Stimulated activated CD8-positive, alpha-beta memory T cell treated with anti-CD3 and anti-CD28 coated beads, Interleukin-4, amount 100 ng/mL, for 4 hours (primary cell): ENCODE measurements at places on chromosomes 5 and 9.

GRCh38 chr9:1383899-1384455 is 333.8 kb downstream of the DMRT2 start:
- no peak for DNase-seq

- no peak for DNase-seq
Measured at GRCh38 chr9:108191065-108191464, 664.7 kb downstream of the ACTL7B start.

GRCh38 chr9:19184144-19184917 is 46.2 kb upstream of the DENND4C start:
- peak; percentile 55 for DNase-seq

GRCh38 chr5:149635394-149635793 is 54.1 kb downstream of the ARHGEF37 start:
- DNase-seq = no peak

DNA sequence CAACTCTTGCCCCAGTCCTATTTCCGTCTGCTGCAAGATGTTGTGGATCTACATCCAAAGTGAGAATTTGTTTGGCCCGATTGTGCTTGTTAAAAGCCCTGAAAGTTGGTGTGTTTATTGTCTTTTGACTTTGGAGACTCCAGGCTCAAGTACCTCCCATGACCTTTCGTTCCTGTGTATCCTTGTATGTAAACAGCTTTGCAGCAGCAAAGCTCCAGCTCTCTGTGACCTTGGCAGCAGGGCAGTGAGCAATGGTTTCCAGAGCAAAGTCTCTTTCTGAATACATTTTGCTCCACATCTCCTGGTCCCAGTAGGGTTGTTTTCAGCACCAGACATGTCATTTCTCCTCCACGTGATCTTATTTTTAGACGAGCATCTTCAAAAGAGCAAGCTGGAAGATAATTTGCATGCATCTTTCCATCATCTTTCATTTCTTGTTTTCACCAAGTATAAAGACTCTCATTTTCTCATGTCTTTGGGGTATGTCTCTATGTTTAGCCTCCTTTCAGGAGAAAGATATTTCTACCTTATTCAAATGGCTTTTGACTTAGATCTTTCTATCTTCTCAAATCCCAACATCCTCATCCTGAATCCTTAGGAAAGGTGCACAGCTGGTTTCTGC is 68.1 kb upstream of the ERCC6L2 start:
- no peak for DNase-seq

DNA sequence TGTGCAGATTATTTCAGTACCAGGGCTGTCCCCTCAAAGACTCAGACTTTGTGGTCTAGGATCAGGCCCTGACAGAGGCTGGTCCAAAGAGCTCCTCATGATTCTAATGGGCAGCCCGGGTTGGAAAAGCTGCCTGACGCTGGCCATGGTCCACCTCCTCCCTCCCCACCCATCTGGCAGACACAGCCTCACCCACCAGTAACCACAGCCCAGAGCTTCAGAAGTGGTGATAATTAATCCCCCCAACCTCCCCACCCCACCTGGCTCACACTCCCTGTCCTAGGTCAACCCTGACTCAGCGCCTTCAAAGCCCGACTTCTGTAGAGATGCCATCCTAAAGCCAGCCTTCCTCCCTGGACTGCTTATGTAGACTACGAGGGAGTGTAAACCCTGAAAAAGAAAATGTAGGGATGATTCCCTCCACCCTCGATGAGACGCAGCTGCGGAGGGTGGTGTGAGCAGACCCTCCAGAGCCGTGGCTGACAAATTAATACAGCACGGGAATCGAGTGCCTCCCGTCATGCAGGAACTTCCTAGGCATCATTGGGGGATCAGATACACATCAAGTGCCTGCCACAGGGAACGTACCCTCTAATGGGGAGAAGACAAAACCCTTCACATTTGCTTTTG is 7.0 kb downstream of the UBE2QL1 start:
- no peak for DNase-seq

DNA sequence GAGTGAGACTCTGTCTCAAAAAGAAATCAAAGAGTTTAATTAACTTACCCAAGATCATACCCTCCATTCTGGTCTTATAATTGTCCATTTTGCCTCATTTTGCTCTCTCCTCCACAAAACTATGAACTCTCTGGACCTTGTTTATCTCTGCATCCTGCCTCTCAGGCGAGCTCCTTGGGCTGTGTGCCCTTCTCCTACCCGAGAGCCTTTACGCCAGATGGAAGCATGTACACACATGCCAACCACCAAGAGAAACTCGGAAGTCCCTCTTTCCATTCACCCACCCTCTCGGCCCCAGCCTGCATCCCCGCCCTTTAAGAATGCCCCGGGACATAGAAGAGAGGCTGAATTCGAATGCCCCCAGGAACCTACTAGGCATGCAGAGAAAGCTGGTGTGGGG is 25.9 kb downstream of the CPLX2 start:
- DNase-seq = no peak

DNA sequence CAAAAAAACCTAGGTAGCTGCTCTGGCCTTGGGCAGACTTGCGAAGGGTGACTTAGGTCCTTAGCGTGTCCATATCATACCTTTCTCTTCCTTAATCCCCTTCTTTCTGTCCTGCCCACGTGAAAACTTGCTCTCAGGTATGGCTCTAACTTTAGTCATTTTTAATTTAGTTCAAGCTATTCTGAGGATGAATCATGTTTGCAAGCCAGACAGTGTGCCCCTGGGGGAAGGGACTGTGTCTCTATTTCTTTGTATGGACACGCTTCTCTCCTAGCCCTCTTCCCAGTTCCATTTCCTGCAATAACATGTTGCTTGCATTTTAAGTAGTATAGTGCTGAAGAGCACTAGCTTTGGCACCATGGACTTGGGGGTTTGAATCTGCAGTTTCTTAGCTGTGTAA is 120.6 kb downstream of the PTTG1 start:
- DNase-seq = no peak

- DNase-seq = no peak
Measured at GRCh38 chr5:55410845-55411244, 103.1 kb downstream of the MTREX start.

- DNase-seq = no peak
Measured at GRCh38 chr5:16018970-16019369, 160.6 kb downstream of the MARCHF11 start.

DNA sequence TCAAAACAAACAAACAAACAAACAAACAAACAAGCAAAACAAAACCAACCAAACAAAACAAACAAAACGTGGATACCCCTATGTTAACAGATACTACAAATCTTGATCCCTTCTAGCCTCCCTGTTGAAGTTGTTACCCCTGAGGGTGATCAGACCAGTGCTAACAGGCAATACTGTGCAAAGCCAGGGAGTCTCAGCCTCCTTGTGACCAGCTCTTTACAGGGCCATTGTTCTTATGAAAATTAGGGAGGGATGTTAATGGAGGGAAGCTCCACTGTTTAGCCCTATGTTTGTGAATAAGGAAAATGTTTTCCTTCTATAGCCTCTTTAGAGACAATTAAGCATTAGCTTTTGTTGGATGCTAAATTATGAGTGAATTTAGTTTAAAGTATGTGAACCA is 1072.1 kb upstream of the WWC1 start:
- DNase-seq = no peak

- no peak for DNase-seq
Measured at GRCh38 chr5:75148051-75148450, 88.6 kb downstream of the ANKRD31 start.

GRCh38 chr5:1008451-1009358 is at the start of gene NKD2:
Gene NKD2, plus strand, starts transcription at chr5:1008802. Its CDS starts 256 bp downstream, at chr5:1009058.
- no peak for DNase-seq

- DNase-seq = no peak
Measured at GRCh38 chr5:122073864-122074263, 4.2 kb downstream of the LOX start.

DNA sequence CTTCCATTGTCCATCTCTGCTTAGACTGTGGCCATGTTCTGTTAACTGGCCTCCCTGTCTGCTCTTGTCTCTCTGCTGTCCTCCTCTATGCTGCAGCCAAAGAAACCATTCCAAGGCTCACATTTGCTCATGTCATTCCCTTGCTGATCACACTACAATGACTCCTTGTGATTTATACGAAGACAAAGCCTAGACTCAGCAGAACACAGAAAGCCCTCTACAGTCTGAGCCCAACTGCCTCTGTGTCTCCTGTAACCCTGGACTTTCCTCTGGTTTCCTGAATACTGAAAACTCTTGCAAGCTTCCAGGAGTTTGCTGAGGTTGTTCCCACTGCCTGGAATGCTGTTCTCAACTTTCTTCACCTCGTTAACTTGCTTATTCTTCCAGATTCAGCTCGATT is 191.8 kb downstream of the TMEM38B start:
- no peak for DNase-seq

DNA sequence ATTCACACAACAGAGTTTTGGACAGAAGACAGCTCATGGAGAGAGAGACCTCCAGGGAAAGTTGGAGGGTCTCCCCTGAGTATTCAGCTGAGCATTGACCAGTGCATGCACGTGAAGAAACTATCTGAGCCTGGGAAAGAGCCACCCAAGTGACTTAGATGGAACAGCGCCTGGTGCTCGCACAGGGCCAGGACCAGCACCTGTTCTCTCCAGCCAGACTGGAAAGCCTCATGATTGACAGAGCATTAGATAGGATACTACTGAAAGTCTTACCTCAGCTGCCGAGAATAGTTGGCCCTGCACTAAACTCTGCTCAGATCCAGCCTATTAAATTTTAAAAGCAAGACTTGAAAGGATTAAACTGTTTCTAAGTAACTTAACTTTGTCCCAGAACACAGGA is 28.3 kb upstream of the NEURL1B start:
- no peak for DNase-seq

GRCh38 chr5:143582869-143583268 is 179.4 kb upstream of the NR3C1 start:
- no peak for DNase-seq

- DNase-seq = no peak
Measured at GRCh38 chr5:1229822-1230221, 4.6 kb downstream of the SLC6A18 start.

GRCh38 chr9:2262386-2263071 is 247.4 kb downstream of the SMARCA2 start:
- no peak for DNase-seq

GRCh38 chr5:170390472-170390871 is 1.3 kb upstream of the KCNMB1 start:
- no peak for DNase-seq

DNA sequence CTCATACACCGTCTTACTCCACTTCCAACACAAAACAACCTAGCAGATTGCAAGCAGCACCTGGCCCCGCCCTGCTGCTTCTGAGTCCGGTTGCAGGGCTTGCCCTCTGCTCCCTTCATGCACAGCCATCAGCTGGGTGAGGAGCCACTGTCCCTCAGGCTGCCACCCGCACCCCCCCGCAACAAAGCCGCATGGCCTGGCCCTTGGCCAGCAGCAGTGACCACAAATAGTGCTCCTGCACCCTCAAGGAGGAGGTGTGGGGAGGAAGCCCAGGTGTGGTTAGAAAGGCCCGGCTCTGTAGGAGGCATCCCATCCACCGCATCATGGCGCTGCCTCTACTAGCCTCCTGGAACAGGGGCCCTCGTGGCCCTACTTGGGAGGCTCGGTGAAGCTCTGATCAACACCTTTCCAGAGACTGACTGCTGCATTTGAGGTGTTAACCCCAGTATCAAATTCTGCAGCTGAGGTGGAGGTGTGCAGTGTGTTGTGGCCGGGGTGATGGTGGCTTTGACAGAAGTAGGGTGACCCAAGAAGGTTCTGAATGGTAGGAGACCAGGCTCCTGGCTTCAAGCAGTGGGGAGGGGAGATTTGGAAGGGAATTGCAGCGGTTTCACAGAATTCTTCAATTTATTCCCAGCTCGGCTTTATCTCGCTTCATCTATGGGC is 52.7 kb downstream of the WNK2 start:
- DNase-seq = no peak

DNA sequence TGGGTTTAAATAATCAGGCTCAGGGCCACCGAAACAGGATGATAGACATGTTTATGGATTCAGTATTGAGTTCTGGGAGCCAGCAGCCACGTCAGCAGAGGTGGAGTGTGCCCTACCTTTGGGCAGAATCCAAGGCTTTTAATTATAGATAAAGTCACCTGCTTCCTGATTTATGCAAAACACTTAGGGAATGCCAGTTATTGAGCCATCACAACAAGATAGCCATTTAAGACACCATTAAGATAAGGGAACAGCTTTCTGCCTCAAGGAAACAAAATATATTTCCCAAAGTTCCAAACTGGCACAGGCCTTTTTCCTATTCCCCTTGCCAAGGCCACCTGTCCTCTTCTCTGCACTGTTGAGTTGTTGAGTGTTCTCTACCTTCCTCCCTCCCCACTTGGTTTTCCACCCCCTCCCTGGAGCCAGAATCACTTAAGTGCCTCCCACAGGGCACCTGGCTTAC is 2.4 kb downstream of the CCL28 start:
- DNase-seq = no peak

- no peak for DNase-seq
Measured at GRCh38 chr9:107547772-107548297, 58.3 kb upstream of the KLF4 start.

DNA sequence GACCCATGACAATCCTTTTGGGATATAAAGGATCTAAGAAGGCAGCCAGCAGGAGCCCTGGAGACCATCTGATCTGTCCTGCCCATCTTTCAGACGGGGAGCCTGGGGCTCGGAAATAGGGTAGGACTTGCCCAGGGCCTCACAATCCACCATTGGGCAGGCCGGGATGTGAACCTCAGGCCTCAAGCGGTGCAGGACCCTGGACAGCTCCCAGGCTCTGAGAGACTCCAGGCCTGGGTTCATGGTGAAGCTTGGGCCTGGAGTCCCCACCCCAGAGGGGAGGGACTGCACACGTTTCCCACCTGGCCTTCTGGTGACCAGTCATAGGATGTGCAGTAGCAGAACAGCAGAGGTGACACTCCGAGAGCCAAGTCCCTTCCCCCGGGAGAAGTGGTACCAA is 36.6 kb upstream of the RAPGEF1 start:
- no peak for DNase-seq

DNA sequence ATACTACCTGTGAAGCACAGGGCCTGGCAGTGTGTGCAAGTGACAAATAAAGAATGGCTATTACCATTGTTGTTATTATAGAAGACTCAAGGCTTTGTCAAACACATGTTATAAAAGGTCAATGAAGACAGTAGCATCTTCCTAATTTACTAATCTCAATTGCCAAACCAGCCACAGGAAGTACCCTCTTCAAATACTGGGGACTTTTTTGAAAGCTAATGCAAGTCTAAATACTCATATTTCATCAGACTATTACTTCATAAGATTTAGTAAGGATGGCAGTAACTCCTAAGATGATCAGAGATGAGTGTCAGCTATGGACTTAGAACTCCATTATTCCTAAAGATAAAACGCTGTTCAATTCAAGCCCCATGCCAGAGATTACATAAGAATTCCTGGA is 43.0 kb downstream of the GNAQ start:
- DNase-seq = no peak
